ENCODE measurements at places on chromosomes 3 and 15. TPM values are rescaled to one million over a fixed set of nuclear protein-coding genes. Genes with fewer than 3 reads are reported as not detected.

The CD96 gene
- 79.1 TPM for total RNA-seq

- DNase-seq, result no peak
These were observed 15.0 kb upstream of the RTP3 start for GRCh38 chr3:46482632-46483350.

DNA sequence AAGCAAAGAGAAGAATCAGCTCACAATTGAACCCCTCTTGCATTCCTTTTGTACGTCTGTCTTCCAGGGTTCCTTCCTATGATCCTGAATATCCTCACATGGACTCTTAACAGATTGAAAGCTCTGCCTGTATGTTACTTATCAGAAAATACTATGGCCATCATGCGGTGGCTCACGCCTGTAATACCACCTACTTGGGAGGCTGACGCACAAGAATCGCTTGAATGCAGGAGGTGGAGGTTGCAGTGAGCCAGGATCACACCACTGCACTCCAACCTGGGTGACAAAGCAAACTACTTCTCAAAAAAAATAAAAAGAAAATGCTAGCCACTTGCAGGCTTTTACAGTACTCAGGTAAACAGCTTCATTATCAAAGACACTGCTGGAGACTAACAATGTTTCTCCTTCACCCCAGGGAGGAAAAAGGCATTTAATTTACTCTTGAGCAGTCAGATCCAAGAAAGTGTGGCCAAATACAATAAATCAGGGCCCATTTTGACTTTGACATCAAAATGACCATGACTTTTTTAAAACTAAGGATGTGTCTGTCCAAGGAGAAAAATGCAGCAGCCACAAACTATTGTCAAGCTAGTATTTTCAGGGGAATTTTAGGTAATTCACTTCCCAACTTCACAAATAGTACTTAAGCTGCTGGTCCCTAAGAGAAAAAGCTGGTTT lies 27.3 kb downstream of the NPTN start:
- no peak for DNase-seq

DNA sequence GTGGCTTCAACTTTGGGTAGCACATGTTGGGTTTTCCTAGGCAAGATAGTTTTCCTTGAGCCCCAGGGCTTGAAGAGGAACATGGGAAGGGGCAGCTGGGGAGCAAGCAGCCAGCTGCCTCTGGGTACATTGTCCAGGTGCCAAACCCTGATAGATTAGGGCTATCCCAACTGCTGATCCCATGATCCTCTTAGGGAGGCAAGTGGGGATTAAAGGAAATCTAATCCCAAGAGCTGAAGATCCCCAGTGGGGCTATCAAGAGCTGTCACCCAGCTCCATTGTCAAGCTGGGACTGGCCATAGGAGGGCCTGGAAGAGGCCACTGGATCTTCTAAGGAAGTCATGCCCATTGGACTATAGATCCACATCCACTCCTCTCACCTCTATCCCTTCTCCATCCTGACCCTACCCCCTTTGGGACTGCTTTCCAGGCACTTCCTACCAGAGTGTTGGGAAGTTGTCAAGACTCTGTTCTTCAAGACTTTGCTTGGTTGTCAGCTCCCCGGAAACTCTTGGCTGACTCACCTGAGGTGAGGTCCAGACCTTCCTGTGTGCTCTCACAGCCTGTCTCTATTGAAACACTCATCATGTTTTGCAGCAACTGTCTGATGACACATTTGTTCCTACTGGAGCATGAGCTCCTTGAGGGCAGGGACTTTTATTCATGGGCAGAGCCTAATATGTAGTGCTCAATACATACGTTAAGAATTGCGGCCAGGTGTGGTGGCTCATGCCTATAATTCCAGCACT lies 5.9 kb downstream of the CAMK2N2 start:
- DNase-seq, result no peak

GRCh38 chr3:182220013-182220412 lies 508.3 kb downstream of the SOX2 start:
- no peak for DNase-seq

DNA sequence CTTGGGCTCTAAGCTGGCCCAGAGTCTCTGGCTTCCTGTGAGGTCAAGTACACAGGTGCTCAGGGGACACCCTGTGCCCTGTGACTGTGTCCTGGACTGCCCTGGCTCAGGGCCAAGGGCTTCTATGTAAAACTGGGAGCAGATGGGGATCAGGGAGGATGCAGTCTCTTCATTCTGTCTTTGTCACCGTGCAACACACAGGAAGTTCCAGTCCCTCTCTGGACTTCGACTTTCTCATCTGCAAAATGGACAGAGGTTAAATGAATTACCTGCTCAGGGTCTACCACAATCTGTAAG lies 61.9 kb upstream of the TLE3 start:
- no peak for DNase-seq

The GUCA1C gene
- not detected for total RNA-seq

The C3orf20 gene
- total RNA-seq, result 0.26 TPM

GRCh38 chr15:51253366-51253765 lies 85.0 kb downstream of the CYP19A1 start:
- no peak for DNase-seq
